ENCODE measurements at places on chromosomes 7 and 10.

DNA sequence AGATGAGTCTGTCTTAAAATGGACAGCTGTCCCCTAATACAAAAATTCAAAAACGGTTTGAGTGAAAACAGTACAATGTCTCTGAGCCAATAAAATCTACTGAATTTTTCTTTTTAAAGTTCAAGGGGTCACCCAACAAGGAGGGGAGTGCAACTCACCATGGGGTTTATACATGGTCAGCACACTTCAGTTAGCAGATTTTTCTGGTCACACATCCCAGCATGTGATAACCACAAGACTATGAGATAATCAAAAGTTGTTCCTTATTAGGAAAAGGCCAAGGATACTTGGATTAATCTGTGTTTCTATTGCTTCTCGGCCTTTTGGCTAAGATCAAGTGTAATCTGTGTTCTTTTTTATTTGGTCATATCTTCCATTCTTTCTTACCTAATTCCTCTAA is 31.6 kb downstream of the ABCB5 start:
- no peak for DNase-seq

GRCh38 chr7:42064534-42064933 is 172.5 kb downstream of the GLI3 start:
- DNase-seq = no peak

DNA sequence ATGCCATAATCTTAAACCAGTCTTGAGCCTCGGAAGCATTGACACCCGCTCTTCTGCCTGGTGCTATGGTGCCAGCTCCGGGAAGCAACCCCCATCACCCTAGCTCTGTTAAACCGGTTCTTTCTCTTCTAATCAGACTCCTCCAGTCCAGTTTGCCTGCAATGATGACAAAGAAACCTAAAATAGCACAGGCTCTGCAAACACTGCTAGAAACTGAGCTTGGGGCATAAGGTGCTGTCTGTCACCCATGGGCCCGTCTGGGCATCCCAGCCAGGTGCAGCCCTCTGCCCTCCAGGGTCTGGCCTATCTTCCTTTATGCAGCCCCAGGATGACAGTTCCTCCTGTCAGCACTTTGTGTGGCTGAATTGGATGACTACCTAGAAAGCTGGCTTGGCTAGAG is 14.2 kb upstream of the CAMK2G start:
- DNase-seq = no peak

DNA sequence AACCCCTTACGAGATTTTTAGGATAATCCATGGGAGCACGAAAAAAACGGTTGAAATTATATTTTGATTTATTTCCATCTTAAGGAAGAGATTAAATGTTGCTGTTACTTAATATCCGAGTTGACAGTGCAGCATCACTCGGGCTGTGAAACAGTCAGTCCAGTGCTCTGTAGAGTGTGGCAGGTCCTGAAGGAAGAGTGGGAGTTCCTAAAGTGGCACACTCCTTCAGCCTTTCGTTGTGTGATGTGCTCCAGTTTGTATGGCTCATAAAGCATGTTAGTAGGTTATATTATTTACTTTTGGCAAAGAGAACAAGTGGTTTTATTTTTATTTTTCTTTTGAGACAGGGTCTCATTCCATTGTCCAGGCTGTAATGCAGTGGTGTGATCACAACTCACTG is 358.3 kb downstream of the AUTS2 start:
- DNase-seq = no peak

DNA sequence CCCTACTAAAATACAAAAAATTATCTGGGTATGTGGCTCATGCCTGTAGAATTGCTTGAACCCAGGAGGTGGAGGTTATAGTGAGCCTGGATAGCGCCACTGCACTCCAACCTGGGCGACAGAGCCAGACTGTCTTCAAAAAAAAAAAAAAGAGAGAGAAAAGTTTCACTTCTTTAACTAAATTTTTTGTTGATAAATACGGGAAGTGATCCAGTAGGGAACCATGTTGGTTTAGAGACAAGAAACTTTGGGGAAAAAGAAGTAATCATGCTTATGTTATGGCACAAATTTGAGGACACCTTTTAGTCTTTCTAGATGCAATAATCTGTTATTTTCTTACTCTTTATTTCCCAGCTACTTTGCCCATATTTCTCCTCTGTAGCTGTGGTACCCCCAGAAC is 309.7 kb downstream of the TYW1 start:
- no peak for DNase-seq

DNA sequence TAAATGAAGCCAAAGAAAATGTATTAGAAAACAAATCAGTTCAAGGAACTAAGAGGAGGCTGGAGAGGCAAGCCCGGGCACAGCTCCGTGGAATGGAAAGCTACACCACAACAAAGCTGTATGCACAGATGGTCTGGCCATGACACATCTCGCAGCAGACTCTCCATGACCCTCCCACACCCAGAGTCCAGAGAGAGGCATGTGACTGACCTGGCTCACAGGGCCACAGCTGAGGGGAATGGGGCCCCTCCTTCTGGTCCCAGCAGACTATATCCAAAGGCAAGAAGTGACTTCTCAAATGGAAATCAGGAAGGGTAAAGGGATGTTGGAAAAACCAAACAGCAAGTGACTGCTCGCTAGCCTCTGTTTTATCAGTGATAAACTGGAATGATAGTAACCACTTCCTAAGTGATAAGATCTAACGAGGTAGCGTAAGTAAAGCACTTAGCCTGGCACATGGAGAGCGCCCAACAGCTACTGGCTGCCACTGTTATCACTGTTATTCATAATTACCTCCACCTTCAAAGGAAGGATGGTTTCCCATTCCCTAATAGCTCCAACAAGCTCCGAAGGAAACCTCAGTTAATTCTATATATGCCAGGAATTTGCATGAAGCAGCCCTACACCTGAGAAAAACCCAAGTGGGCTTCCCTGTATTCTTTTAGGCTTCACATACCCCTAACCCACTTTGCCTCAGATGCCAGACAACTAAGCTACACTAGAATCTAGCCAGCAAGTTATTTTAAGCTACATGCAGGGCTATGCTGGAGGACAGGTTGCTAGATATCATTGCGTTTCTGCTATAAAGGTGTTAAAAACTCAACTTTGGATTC is 8.4 kb downstream of the OSBPL3 start:
- DNase-seq = no peak

DNA sequence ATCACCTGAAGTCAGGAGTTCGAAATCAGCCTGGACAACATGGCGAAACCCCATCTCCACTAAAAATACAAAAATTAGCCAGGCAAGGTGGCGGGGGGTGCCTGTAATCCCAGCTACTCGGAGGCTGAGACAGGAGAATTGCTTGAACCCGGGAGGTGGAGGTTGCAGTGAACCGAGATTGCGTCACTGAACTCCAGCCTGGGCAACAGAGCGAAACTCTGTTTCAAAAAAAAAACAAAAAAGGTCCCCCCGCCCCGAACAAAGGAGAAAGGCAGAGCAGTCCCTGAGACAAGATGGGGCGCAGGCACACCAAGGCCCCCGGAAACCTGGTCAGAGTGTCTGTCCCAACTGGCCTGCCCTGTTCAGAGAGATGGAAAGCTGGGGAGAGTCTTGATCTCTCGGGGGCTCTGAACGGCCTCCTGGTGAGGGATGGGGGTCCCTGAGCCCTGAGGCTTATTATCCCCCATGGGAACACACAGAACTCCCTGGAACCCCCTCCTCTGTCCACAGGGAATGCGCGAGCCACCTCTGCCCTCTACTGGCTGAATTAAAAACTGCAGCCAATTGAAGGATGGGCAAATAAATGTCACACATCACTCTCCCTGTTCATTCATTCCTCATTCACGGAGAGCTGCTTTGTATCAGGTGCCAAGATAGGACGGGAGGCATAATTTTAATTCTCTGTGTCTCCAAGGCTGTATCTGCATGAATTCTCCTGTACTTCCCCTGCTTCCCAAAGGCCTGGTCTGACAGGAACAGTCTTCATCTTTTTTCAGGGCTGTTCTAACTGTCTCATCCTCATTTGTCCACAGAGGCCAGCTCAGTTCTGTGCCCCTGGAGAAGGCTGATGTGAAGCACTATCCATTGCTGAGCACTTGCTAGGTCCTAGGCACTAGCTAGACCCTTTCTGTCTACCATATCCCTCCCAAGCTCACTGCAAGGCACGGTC is 28.9 kb downstream of the MAT1A start:
- DNase-seq = peak; percentile 42

DNA sequence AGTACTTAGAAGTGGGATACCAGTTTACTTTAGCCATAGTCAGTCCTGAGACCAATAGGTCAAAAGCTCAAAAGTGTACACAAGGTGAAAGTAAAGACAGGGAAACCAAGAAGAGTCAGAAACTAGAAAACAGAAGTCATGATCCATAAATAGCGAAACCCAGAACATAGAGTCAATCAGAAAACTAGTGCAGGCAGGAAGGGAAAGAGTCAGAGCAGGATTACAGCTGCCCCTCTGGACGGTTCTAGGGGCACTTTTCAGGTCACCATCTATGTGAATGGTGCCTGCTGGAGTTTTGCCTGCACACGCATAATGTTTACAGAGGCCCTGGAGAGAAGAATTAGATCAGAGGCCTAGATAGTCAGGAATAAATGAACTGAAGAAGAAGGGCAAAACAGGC is 22.4 kb upstream of the DMTF1 start:
- DNase-seq = no peak

DNA sequence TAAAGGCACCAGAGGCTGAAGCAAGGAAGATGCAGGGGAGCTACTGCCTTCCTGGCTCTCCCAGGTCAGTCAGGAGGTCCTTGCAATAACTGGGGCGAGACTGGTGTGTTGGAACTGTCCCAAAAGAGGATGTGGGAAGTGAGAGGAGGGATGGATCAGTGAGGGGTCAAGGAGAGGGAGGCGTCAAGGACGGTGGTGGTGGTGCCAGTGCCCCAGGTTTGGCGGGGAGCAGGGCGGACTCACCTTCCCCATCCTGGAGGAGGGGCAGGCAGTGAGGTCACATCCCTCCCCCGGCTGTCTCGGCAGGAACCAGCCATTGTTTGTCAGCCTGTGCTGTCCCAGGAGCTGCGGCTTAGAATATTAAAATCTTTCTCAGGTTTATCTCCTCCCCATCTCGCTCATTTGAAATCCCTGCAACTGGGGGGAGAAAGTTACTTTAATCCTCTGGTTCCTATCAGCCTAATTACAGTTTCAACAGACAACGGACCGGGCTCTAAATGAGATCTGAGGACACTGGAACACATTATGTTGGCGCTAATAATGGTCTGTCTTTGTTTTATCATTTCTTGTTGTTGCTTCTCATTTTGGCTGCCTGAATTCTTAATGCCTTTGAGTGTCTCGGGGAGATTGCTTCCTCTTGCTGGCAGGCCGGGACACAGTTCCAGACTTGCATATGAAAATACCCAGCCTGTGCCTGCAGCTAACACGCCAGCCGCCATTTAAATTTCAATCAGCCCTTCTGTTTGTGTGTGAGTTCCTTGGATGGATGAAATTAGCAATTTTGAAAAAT is 387.5 kb downstream of the RPS24 start:
- no peak for DNase-seq

DNA sequence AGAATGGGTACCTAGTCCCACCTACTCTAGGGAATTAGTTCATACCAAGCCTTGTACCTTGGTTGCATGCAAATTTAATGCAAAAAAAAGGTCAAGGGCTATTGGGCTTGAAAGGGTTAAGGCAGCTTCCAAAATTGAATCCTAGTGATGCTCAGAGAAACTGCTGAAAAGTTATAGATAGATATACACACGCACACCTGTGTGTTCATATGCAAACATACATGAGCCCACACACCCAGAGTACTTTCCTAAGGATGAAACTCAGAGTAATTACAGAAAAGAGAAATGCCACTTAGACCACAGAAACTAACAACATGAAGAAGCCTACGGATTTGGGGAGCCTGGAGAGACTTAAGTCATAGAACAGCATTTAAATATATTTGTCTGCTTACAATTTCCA is 1.5 kb downstream of the SLC25A13 start:
- DNase-seq = no peak

- no peak for DNase-seq
Observed at GRCh38 chr7:72307566-72307965, 104.6 kb downstream of the CALN1 start.

DNA sequence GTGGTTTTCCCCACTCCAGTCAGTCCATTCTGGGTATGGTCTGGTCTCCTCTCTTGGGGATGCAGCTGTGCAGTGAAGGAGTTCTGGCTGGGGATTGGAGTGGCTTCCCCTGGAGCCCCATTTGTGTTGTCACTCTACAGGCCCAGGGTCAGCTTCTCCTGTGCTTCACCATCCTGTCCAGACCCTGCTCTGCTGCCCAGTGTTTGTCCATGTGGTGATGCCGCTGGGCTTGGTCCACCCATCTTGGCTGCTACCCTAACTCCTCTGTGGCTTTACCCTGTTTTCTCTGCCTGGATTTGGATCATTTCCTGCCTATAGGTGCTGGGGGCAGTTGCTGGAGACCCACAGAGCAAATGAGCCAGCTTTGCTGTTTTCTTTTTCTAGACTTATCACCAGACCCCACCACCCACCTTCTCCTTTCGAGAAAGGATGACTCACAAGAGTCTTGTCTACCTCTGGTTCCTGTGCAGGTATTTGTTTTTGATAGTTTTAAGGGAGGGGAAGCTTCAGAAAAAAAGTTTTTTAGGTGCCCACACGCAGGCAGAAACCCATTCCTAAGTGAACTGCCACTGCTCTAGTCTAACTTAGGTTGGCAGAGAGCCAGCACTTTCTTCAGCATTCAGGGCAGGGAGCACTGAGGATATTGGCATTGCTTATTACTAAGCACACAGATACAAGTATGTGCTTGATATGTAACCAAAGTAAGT is 8.5 kb downstream of the ZDHHC16 start:
- DNase-seq = peak; percentile 52

DNA sequence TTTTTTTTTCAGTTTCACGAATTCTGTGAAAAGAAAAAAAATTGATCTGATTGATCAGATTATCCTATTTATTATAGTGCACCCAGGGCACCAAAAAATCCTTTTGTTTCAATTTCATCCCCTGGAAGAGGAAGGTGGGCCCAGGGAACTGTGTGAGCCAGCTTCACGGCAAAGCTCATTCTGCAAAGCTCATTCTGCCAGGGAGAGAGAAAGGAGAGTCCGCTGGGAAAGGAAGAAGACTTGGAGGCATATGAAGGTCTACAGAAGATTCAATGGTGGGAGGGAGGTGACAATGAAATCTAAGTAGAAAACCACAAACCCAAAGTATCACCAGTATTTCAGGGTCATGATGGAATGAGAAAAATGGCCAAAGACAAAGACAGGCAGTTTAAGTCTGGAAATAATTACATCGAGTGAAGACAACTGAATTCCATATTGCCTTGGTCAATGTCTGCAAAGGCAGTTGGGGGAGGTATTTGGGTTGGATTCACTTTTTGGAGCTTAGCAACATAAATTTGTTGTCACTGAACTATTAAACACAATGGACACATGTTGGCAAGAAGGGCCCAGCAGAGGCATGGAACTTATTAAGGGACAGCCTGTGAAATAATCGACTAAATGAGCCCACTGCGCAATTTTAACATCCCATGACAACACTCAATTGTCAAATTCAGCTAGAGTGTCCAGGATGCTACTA is 587.8 kb upstream of the MKI67 start:
- no peak for DNase-seq

DNA sequence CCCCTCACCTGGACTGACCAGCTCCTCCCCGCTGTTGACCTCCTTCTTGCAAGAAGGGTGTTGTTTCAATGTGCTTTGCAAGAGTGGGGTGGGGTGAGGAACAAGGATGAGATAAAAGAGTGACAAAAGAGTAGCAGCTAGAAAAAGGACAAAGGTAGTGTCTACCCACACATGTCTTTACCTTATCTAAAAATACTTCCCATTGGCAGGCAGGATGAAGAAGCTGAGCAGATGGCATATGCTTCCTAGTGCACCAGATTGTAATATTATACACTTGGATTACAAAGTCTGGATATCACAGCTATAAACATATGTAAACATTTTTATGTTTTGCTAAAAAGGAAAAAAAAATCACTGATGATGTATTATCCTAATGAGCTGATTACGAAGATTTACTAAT is 34.5 kb downstream of the CHN2 start:
- no peak for DNase-seq

All from CD4-positive, alpha-beta T cell treated with Interleukin-15 for 4 hours (primary cell).